ENCODE measurements at places on chromosomes 11 and 22.

GRCh38 chr11:132904607-132905006 lies 627.7 kb downstream of the OPCML start:
- DNase-seq = no peak

DNA sequence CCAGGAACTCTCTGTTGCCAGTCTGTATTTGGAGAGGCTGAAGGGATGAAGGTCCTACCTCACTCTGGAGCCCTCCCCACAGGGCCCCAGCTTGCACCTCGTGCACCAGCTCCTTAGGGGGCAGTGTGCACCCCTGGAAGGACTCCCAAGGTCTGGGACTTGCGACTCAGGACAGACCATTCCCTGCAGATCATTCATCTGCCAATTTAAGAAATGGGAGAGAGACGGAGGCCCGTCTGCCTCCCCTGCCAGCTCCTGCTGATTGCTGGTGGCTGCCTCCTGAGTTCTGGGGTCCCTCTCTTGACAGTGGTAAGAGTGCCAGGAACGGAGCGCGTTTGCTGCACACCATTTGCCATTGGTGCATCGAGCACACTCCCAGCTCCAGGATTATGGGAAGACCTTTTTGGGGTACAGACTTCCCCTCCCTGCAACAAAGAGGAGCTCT lies 27.4 kb upstream of the MALAT1 start:
- DNase-seq = no peak

DNA sequence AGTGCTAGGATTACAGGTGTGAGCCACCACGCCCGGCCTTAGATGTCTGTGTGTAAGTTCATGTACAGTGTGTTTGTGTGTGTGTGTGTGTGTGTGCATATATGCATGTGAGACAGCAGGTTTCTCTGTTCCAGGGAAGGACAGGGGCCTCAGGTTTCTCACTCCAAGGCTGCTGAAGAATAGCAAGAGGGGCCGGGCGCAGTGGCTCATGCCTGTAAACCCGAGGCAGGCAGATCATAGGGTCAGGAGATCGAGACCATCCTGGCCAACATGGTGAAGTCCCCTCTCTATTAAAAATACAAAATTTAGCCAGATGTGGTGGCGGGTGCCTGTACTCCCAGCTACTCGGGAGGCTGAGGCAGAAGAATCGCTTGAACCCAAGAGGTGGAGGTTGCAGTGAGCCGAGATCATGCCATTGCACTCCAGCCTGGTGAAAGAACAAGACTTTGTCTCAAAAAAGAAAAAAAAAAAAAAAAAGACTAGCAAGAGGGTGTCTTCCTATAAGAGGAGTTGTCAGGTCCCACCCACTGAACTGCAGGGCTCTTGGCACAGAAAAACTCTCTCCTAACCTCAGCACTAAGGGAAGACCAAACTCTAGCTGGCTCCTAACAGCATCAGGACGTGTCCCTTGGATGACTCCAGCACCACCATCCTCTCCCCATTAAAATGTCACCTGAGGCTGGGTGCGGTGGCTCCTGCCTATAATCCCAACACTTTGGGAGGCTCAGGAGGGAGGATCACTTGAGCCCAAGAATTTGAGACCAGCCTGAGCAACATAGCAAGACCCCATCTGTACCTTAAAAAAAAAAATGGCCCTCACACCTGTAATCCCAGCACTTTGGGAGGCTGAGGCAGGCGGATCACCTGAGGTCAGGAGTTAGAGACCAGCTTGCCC lies 40.0 kb downstream of the TST start:
- no peak for DNase-seq

DNA sequence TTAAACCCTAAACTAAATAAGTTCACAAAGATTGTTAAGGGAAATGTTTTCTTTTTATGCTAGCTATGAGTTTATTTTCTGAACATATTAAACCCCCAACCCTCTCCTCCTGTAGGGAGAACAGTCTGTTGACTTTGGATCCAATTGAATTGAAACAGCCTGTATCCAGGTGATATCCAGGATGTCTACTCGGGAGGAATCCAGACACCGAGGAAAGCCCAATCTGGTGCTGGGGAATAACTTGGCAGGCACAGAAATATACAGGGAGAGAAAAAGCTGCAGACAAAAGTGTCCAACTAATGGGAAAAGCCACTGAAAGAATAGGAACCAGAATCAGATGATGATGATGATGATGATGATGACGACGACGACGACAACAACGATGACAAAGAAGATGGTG lies 93.9 kb upstream of the API5 start:
- no peak for DNase-seq

- no peak for DNase-seq
These were observed 1.4 kb upstream of the STIM1 start for GRCh38 chr11:3853899-3854659.

- DNase-seq = no peak
These were observed 3.2 kb upstream of the PTDSS2 start for GRCh38 chr11:446891-447290.

GRCh38 chr11:8545698-8546366 lies 48.2 kb downstream of the STK33 start:
- DNase-seq = no peak

DNA sequence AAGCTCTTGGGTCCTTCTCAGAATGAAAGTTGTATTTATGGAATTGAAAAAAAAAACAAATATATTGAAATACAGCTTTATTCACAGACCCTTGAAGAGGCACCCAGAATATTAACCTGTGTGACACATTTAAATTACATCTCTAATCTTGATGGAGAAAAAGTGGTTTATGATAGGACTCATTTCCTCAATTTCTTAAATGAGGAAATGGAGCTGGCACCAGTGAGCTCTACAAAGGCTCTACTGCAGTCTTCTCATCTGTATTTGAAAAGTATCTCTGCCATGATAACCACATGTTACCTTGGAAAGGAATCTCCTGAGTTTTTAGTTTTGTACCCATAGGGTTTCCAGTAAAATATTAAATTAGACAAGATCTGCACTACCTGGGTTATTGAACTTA lies 186.5 kb downstream of the HIPK3 start:
- no peak for DNase-seq

GRCh38 chr11:109945626-109946321 lies 147.4 kb upstream of the ZC3H12C start:
- no peak for DNase-seq

GRCh38 chr11:129866311-129866710 lies 29.1 kb downstream of the NFRKB start:
- no peak for DNase-seq

DNA sequence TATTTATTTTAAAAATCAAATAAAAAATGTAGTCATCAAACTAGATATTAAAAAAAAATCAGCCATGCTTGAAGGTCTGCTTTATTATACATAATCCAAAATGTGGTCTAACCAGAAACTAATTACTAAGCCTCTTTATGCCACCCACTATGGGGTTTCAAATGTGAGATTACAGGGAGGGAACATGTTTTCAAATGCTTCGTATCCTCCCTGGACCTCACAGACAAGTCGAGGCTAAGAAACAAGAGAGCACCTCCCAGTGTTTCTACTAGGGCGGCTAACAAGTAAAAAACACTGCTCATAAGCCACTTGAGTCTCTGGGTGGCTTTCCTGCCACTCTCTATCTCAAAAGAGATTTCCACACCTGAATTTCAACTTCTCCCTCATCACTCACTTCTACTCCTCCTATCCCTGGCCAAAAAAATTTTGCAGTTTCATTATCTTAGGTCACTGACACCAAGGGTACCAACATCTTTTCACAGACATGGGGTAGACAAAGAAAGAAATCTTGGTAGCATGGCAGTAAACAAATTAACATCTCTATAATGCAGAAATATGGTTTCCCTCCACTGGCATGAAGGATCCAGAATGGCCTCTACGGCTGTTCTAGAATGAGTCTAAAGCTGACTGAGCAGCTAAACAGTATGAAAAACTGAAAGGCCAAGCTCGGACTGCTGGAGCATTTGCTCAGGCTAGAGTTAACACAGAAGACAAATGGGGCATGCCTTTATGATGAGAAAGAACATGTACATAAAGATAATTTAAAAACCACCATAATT lies 50.9 kb downstream of the PITPNB start:
- no peak for DNase-seq

- DNase-seq = no peak
These were observed 5.9 kb upstream of the PACSIN3 start for GRCh38 chr11:47192111-47192510.

DNA sequence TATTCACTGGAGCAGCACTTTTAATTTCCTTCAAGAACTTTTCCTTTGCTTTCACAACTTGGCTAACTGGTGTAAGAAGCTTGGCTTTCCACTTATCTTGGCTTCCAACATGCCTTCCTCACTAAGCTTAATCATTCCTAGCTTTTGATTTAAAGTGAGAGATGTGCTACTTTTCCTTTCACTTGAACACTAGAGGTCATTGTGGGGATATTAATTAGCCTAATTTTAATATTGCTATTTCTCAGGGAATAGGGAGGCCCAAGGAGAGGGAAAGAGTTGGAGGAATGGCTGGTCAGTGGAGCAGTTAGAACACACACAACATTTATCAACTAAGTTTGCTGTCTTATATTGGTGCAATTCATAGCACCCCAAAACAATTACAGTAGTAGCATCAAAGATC lies 24.6 kb upstream of the CCDC90B start:
- no peak for DNase-seq

- DNase-seq = no peak
These were observed 10.0 kb downstream of the IGSF9B start for GRCh38 chr11:133946541-133947318.

- DNase-seq = no peak
These were observed 32.2 kb upstream of the SYT7 start for GRCh38 chr11:61613051-61613450.

DNA sequence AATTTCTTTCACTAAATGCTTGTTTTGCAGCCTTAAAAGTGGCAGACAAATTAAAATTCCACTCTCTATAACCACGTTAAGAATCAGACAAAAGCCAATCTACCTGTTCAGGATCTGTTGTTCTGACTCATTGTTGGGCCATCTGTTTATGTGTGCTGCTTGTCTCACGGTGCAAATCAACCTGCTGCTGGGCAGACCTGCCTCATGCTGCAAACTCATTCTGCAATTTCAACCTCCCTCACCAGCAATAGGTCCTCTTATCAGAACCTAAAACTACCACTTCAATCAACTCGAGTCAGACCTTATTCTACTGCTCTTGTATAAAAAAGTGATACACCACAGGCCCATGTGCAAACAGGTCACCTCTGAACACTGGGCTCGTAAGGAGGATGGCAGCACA lies 75.1 kb downstream of the LARGE2 start:
- no peak for DNase-seq

DNA sequence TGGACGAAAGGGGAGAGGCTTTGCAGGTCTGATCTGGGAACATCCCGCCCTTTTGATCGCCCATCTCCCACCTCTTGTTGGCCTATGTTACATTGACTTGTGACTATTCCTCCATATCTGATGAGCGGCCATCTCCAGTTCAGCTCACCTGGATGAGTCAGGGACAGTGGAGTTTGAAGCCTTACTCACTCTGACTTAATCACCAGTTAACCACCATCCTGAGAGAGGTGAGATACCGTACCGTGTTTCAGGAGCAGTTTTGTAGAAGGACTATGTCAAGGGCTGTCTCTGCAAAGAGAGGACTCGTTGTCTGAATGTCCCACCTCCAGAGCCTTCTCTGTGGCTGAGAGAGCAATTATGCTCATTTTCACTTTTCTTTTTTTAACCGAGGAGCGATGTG lies 771.7 kb downstream of the NTM start:
- DNase-seq = no peak

DNA sequence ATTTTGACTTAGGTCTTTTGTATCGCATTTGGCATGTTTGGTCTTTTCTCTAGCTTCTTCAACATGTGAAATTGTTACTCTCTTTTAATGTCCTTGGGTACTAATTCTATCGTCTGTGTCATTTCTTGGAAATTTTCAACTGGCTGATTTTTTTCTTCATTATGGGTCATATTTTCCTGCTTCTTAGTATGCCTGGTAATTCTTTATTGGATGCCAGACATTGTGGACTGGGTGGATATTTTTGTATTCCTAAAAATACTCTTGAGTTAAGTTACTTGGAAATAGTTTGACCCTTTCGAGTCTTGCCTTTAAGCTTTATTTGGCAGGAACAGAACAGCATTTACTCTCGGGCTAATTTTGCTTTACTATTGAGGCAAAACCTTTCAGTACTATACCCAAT lies 140.1 kb downstream of the ETS1 start:
- no peak for DNase-seq

- no peak for DNase-seq
These were observed 12.4 kb downstream of the GRAP2 start for GRCh38 chr22:39913321-39913720.

GRCh38 chr22:37953062-37953436 lies 352 bp downstream of the C22orf23 start:
- DNase-seq = no peak

- DNase-seq = no peak
These were observed 28.5 kb downstream of the LINC01488 start for GRCh38 chr11:69509846-69510390.

- no peak for DNase-seq
These were observed 15.8 kb downstream of the BLID start for GRCh38 chr11:122100037-122100755.

DNA sequence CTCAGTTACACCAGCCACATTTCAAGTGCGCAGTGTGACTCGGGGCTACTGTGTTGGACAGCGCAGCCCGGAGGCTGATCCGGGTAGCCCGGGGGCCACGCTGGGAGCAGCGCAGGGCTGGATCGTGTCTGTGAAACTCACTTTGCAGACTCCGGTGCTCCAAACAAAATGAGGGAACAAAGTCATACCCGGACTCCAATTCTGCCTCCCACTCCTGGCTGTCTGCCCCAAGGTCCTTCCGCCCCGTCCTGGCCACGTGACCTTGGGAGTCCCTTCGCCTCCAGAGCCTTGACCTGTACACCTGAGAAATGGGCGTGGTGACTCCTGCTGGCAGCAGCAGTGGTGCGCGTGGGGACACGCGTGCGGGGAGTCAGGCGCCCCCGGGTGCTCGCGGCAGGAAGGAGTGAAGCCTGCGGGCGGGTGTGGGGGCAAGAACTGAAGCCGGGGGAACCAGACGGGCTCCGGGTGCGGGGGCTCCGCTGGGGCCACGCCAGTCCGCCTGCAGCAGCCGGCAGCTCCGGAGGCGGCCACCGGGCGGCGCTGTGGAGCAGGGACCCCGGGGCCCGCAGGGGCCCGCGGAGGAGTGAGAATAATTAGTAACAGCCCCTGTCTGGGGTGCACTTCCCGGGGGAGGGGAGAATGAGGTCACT lies 42.4 kb downstream of the KCNJ4 start:
- no peak for DNase-seq

DNA sequence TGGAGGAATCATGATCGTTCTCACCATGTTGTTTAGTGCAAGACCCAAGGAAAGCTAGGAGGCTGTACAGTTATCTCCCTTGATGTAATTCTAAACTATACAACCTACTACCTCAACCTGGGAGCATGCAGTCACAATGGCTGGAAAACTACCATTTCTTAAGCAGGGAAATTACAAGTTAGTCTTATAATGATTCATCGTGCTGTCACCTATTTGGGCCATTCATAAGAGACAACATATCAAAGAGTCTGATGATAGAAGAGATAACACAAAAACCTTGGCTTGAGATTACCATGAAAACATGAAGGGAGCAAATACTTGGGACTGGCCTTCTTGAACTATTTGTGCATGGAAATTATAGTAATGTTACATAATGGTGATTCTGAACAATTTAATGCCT lies 30.5 kb upstream of the BLID start:
- no peak for DNase-seq

Measured in cortex of kidney (tissue), 1 donor.